A673 (cell line): ENCODE measurements at places on chromosomes 11 and 22. TPM values are rescaled to one million over a fixed set of nuclear protein-coding genes. Genes with fewer than 3 reads are reported as not detected.

Gene PTPRCAP
- total RNA-seq, result 0.56 and 1.3 TPM in 2 replicates

- H3K27ac ChIP-seq, result no peak overlapping the region
- H3K4me3 ChIP-seq, result no peak overlapping the region
- no peaks in the 10 kb centered on the region for H3K36me3 ChIP-seq
Observed at GRCh38 chr22:23752090-23752691, 1.3 kb upstream of the ZNF70 start.

- no peaks in the 10 kb centered on the region for H3K4me1 ChIP-seq
- H3K27me3 ChIP-seq, result no peaks in the 10 kb centered on the region
- H3K27ac ChIP-seq, result no peak overlapping the region
- peak; percentile 90 for DNase-seq
- H3K4me3 ChIP-seq, result no peak overlapping the region
Observed at GRCh38 chr11:134360050-134360835, 28.5 kb downstream of the GLB1L2 start.

DNA sequence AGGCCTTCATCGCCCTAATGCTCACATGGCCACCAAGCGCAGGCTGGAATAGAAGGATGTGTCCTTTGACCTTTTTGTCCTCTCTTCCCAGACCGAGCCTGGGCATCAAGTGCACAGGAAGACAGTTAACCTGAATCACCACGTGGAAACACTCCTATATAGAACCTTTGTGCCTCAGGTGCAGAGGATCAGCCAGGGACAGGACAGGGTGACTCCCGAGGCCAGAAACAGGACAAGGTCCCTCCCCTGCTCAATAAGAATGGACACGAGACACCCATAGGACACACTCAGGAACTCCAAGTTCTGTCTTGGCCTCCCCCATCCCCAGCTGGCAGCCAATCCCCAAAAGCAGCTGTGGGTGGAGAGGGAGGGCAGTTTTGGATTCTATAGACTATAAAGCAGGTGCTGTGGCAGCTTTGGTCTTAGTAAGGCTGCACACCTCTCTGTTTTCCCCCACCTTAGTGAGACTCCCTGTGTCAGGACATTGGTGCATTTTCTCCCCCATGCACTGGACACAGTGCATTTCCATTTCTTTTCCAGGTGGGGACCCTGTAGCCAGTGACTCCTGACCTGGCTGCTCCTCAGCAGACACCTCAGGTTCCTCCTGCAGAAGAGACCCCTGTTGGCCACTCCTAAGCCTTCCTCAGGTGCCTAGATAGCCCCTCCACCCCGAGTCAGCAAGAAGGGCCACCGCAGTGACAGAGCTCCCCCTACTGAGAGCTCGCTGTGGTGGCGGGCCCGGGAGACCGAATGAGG is 43.6 kb upstream of the POU2AF1 start:
- no peak overlapping the region for H3K4me3 ChIP-seq
- H3K27me3 ChIP-seq, result no peaks in the 10 kb centered on the region
- peak; percentile 82 for DNase-seq
- no peak overlapping the region for H3K27ac ChIP-seq

- DNase-seq, result no peak
- no peaks in the 10 kb centered on the region for H3K27me3 ChIP-seq
- H3K27ac ChIP-seq, result no peak overlapping the region
- no peaks in the 10 kb centered on the region for H3K36me3 ChIP-seq
Observed at GRCh38 chr22:49334976-49335375, 492.7 kb downstream of the BRD1 start.

Gene PAX6
- 22.4 and 33.9 TPM in 2 replicates for total RNA-seq

- no peak overlapping the region for H3K4me3 ChIP-seq
- H3K4me1 ChIP-seq, result no peaks in the 10 kb centered on the region
- DNase-seq, result no peak
- no peaks in the 10 kb centered on the region for H3K27me3 ChIP-seq
- no peaks in the 10 kb centered on the region for H3K36me3 ChIP-seq
- H3K27ac ChIP-seq, result no peak overlapping the region
Observed at GRCh38 chr11:99554232-99554903, 533.6 kb downstream of the CNTN5 start.

- H3K4me3 ChIP-seq, result no peak overlapping the region
- no peaks in the 10 kb centered on the region for H3K36me3 ChIP-seq
- DNase-seq, result no peak
- no peak overlapping the region for H3K27ac ChIP-seq
Observed at GRCh38 chr11:3816673-3817072, 8.3 kb downstream of the PGAP2 start.

Gene ARHGAP20
- 7.9 and 8.4 TPM in 2 replicates for total RNA-seq

Gene TMEM191B
- not detected in 2 replicates for total RNA-seq

Gene TMEM218
- total RNA-seq, result 28.8 and 32.5 TPM in 2 replicates

Gene ABCC8
- not detected in 2 replicates for total RNA-seq

- H3K27ac ChIP-seq, result no peak overlapping the region
- H3K4me3 ChIP-seq, result no peak overlapping the region
- H3K36me3 ChIP-seq, result no peaks in the 10 kb centered on the region
- no peaks in the 10 kb centered on the region for H3K27me3 ChIP-seq
- no peaks in the 10 kb centered on the region for H3K4me1 ChIP-seq
Observed at GRCh38 chr11:17741487-17741886, 6.9 kb downstream of the KCNC1 start.

- H3K27me3 ChIP-seq, result no peaks in the 10 kb centered on the region
- no peak overlapping the region for H3K4me3 ChIP-seq
- no peaks in the 10 kb centered on the region for H3K36me3 ChIP-seq
- no peak overlapping the region for H3K27ac ChIP-seq
Observed at GRCh38 chr11:46285173-46285572, 7.7 kb downstream of the CREB3L1 start.

GRCh38 chr11:102279641-102280170 is 37.6 kb upstream of the BIRC3 start:
- H3K36me3 ChIP-seq, result no peaks in the 10 kb centered on the region
- no peaks in the 10 kb centered on the region for H3K27me3 ChIP-seq
- peak overlapping the region; percentile 19 for H3K4me3 ChIP-seq

GRCh38 chr11:14357881-14358728 is 878 bp downstream of the RRAS2 start:
- peaks cover 7% of the 10 kb centered on the region for H3K4me1 ChIP-seq
- peak; percentile 64 for DNase-seq
- H3K36me3 ChIP-seq, result no peaks in the 10 kb centered on the region

- no peak overlapping the region for H3K4me3 ChIP-seq
- peaks cover 8% of the 10 kb centered on the region for H3K36me3 ChIP-seq
- H3K27ac ChIP-seq, result no peak overlapping the region
Observed at GRCh38 chr22:17860220-17860965, 86.1 kb upstream of the BID start.

DNA sequence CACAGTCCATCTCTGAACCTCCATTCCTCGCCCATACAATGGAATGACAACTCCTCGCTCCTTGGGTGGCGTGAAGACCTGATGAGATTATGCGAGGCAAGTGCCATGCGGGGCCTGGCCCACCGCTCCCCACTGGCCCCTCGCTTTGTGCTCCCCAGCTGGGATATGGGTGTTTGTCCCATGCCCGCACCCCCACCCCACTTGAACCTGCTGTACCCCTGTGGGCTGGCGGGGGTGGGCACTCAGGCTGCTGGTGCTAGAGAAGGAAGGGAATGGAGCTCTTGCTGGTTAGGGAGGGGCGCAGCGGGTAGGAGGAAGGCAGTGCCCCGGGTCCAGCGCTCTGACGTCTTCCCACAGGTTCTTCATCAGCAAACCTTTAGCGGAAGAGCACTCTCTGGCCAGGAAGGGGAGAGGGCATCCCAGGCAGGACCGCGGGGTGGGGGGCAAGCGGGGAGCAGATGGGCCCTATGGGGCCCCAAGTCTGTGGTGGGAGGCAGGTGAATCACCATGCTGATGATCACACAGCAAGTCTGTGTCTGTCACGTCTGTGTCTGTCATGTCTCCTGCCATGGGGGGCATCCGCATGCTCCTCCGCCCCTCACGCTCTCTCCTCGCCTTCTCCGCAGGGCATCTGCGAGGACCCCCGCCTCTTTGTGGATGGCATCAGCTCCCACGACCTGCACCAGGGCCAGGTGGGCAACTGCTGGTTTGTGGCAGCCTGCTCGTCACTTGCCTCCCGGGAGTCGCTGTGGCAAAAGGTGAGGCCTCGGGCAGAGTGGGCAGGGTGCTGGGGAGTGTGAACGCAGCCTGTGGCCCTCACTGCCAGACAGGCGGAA is 9.4 kb upstream of the OMP start:
- no peaks in the 10 kb centered on the region for H3K27me3 ChIP-seq
- no peak overlapping the region for H3K27ac ChIP-seq
- DNase-seq, result no peak

- H3K4me3 ChIP-seq, result no peak overlapping the region
- no peaks in the 10 kb centered on the region for H3K4me1 ChIP-seq
- no peaks in the 10 kb centered on the region for H3K36me3 ChIP-seq
- H3K27ac ChIP-seq, result no peak overlapping the region
- no peak for DNase-seq
Observed at GRCh38 chr11:108559904-108560303, 33.7 kb downstream of the EXPH5 start.

Gene RAB39A
- total RNA-seq, result 16.3 and 17.2 TPM in 2 replicates

DNA sequence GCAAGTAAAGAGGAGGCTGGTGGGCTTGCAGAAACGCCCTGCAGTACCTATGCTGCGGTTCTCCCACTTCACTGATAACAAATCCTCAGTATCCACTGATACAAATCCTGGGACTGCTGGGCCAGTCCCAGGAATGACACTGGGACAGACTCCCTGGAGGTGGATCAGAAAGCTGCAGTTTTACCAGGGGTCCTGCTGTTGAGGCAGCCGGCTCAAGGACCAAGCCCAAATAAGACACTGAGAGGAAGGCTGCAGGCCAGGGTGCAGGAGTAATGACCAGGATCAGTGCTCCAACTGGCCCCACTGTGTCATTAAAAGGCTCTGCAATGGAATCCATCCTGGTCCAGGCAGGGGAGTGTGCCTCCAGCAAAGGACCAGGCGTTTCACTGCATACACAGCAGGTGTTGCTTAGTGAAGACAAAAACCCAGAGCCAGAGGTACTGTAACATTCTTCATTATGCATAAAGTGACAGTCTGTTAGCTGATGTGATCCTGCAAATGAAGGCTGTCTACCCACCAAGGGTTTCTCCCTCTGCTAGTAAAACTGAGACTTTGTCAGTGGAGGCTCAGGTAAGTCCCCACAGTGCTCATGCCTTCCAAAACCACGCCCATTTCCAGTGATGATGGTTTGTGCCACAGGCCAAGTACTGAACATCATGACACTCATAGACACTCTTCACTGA is 1.4 kb upstream of the C22orf39 start:
- H3K36me3 ChIP-seq, result peaks cover 30% of the 10 kb centered on the region
- no peaks in the 10 kb centered on the region for H3K27me3 ChIP-seq
- peak overlapping the region; percentile 96 for H3K4me3 ChIP-seq
- peak overlapping the region; percentile 92 for H3K27ac ChIP-seq
- DNase-seq, result no peak

Gene FOSL1
- 12.6 and 29.0 TPM in 2 replicates for total RNA-seq

DNA sequence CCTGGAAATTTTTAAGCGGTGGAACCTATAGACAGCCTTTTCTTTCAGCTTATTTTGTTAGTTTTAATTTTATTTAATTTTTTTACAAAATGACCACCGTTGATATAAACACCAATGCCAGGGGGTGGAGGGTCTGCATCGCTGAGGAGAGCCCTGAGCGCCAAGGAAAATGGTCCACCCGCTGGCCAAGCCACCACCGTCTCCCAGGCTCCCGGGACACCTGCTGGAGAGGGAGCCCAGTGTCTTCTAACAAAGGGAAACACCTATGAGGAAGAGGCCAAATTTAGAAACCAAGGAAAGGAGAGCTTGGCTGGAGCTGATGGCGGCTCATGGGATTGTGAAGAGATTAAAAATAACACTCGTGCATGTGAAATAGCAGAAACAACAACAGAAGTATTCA is 288 bp upstream of the KRTAP5-8 start:
- no peak overlapping the region for H3K27ac ChIP-seq
- H3K27me3 ChIP-seq, result no peaks in the 10 kb centered on the region
- no peak overlapping the region for H3K4me3 ChIP-seq

Gene CASP4
- 71.3 and 92.7 TPM in 2 replicates for total RNA-seq

Gene BRD1
- total RNA-seq, result 47.2 and 51.2 TPM in 2 replicates

DNA sequence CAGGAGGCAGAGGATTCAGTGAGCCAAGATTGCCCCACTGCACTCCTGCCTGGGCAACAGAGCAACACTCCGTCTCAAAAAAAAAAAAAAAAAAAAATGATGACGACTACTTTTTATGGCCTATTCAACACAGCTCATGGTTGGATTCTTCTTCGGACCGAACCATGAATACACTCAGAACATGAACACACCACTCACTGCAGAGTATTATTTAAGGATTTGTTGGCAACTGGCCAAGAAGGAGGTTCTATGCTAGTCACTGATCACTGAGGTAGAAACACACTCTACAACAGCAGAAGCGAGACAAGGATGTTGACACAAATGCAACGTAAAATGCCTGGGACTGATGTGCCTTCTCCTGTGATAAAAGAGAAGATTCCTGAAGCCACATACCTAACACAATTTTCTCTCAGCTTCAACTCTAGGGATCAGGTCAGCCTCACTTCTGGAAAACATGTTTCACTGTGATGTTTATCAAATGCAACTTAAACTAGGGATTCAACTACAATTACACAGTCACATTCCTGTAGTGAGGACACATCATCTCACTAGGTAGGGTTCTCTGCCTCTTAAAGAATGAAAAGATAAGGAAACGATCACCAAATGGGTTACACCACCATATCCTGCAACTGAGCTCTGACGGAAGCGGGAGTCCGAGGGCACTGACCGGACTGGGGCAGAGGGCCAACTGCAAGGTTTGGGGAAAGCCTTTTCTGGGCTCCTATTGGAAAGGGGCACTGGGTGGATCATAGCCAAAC is 82.5 kb downstream of the SGSM3 start:
- no peaks in the 10 kb centered on the region for H3K27me3 ChIP-seq
- H3K4me1 ChIP-seq, result peaks cover 15% of the 10 kb centered on the region
- H3K27ac ChIP-seq, result no peak overlapping the region
- DNase-seq, result peak; percentile 41
- no peaks in the 10 kb centered on the region for H3K36me3 ChIP-seq
- H3K4me3 ChIP-seq, result no peak overlapping the region

Gene SLC22A8
- total RNA-seq, result not detected in 2 replicates

DNA sequence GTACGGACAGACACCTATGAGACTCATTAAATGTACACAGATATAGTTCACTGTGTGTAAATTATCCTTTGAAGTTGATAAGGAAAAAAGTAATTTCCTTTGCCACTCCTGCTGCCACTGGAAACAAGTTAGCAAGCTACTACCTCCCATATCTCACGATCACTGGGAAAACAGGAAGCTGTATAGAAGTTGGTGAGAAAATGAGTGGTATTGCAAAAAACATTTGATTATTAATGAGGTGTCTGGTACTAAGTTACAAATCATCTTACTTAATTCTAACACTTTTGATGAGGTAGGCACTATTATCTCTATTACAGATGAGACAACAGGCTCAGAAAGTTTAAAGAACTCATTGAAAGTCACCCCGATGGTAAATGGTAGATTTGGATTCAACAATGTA is 68.5 kb downstream of the GAB2 start:
- peaks cover 57% of the 10 kb centered on the region for H3K4me1 ChIP-seq
- H3K4me3 ChIP-seq, result no peak overlapping the region
- H3K27ac ChIP-seq, result peak overlapping the region; percentile 87
- no peaks in the 10 kb centered on the region for H3K27me3 ChIP-seq
- H3K36me3 ChIP-seq, result no peaks in the 10 kb centered on the region

- no peaks in the 10 kb centered on the region for H3K27me3 ChIP-seq
- peak; percentile 77 for DNase-seq
- H3K27ac ChIP-seq, result no peak overlapping the region
- H3K36me3 ChIP-seq, result no peaks in the 10 kb centered on the region
- peaks cover 64% of the 10 kb centered on the region for H3K4me1 ChIP-seq
Observed at GRCh38 chr11:123302751-123303195, 107.7 kb upstream of the CLMP start.
